Caco-2 (cell line): ENCODE measurements at places on chromosomes 3 and 15. TPM values are rescaled to one million over a fixed set of nuclear protein-coding genes. Genes with fewer than 3 reads are reported as not detected.

The MYEF2 gene
- total RNA-seq, result 33.4 and 37.3 TPM in 2 replicates

The AMT gene
- 1.6 and 2.5 TPM in 2 replicates for total RNA-seq

The GPR15 gene
- total RNA-seq, result not detected in 2 replicates

The CAND2 gene
- total RNA-seq, result not detected in 2 replicates

The GLDN gene
- total RNA-seq, result 0.82 and 1.1 TPM in 2 replicates

The ADAMTS9 gene
- total RNA-seq, result 4.0 and 5.5 TPM in 2 replicates

The SLC15A2 gene
- total RNA-seq, result 3.8 and 4.7 TPM in 2 replicates

The CCR8 gene
- not detected in 2 replicates for total RNA-seq

The CKMT1A gene
- 1.5 and 3.0 TPM in 2 replicates for total RNA-seq
